Activated T-helper 17 cell treated with anti-CD3 and anti-CD28 coated beads, Interleukin-2, amount 50 U/mL, for 72 hours (primary cell): ENCODE measurements at places on chromosomes 7 and 10. TPM values are rescaled to one million over a fixed set of nuclear protein-coding genes. Genes with fewer than 3 reads are reported as not detected.

Gene PIK3AP1
- total RNA-seq: 6.6 TPM

Gene C10orf143
- total RNA-seq: 2.0 TPM

Gene PRTFDC1
- total RNA-seq: 0.58 TPM

GRCh38 chr10:287026-287709, 151.9 kb downstream of the ZMYND11 start:
- no peak for ATAC-seq

GRCh38 chr10:120111628-120112027, 219.1 kb downstream of the SEC23IP start:
- ATAC-seq: no peak

DNA sequence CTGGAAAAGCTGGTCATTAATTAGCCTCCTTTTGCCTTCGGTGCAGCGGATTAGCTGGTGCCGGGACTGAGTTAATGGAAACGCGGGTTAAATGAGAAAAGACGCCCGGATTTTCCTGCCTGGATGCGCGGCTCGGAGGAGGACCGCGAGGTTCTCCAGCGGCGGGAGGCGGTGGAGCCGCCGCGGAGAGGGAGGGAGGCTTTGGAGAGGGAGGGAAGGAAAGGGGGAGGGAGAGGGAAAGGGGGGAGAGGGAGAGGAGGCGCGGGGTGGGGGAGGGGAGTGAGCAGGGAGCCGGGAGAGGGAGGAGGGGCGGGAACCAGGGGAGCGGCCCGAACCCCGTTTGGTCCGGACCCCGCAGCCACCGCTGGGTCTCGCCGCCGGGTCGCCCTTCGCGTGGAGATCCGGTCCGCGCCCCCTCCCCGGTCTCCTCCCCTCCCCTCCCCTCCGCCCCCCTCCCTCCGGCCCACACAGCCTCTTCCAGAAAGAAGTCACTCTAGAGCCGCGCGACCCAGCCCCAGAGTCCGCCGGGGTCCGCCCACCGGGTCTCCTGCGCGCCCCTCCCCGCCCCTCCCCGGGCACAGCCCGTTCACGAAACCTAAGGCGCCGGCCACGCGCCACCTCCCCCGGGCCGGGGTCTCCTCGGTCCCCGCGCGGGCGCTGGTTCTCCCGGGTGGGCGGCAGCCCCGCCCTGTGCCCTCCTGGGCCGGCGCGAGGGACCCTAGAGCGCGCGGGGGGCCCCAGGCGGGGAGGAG, 347.5 kb downstream of the DNAJB6 start:
- ATAC-seq: no peak

DNA sequence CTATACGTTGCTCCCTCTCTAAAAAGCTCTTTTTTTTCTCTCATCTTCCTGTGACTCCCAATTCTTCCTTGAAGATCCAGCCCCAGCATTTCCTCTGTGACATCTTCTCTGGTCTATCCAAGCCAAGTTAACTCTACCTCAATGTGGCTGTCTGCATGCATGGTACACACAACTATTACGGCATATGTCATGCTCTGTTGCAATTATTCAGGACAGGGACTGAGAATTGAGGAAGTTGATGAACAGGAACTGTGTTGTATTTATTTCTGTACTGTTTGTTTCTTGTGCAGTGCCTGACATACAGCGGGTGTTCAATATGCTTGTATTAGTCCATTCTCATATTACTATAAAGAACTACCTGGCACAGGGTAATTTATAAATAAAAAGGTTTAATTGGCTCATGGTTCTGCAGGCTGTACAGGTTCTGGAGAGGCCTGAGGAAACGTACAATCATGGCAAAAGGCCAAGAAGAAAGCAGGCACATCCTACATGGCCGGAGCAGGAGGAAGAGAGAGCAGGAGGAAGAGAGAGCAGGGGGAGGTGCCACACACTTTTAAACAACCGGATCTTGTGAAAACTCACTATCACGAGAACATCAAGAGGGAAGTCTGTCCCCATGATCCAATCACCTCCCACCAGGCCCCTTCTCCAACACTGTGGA, 6.3 kb downstream of the TRPV5 start:
- ATAC-seq: no peak

GRCh38 chr7:40151504-40151903, 16.7 kb downstream of the SUGCT start:
- no peak for ATAC-seq

GRCh38 chr10:58063861-58064480, 203.7 kb downstream of the IPMK start:
- no peak for ATAC-seq
